ENCODE measurements at places on chromosomes 5 and 9.

DNA sequence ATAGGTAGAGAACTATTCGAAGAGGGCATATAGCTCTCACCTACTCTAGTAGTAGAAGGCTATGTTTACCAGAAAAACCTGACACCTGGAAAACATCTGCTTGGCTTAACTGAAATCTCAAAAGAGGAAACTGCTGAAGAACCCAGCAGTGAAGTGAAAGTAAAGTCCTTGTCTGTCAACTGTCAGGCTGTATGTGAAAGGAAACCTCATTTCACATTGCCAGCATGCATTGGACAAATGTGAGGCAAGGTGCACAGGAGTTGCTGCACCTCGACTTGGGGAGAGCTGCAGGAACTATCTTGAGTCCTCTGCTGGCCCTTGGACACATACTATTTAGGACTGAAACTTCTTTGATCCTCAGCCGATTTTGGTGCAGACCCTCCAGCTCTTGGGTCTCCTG is 53.3 kb downstream of the NREP start:
- no peak for DNase-seq

- no peak for DNase-seq
These were observed 62.9 kb upstream of the IL17B start for GRCh38 chr5:149441986-149442385.

DNA sequence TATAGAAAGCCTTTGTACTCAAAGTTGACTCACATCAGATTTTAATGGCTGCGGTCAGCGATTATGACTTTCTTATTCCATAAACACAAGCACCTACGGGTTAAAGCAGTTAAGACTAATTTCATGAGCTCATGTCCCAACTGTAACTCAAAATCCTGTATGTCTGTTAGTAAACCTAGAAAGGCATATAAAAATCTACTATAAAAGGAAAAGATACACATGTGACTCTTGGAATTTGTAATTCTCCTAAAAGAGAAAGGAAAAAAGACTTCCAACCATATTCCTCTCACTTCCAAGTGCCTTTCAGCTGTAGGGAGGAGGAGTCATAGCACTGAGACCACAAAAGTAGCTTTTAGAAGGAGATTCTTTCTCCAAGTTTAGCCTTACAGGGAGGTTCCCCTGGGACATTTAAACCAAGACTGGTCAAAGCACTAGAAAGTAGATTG is 129.1 kb downstream of the EBF1 start:
- DNase-seq, result no peak

DNA sequence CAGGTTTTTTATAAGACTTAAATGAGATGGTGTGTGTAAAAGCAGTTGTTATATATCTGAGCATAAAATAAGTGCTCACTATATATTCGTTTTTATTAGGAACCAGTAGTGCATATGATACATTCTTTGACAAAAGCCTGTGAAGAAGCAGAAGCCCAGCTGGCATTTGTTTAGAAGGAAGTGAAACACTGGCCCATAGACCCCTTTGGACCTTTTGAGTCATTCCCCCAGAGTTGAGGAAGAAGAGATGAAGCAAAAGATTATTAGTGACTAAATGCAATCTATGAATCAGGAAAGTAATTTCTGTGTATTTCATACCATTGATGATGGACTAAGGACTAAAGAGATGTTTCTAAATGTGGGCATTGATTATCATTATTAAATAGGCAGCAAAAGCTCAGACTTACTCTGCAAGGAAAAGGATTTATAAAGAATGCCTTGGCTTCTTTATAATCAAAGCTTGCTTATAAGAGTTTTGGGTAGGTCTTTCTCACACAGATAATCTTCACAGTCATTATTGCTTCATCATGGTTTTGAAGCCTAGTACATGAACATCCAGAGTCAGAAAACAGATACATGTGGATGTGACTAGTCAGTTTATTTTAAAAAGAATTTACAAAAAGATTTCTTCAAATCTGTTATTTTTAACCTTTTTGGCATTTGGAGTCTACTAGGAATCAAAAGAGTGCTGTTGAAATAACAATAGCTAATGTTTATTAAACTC is 16.9 kb upstream of the FER start:
- no peak for DNase-seq

DNA sequence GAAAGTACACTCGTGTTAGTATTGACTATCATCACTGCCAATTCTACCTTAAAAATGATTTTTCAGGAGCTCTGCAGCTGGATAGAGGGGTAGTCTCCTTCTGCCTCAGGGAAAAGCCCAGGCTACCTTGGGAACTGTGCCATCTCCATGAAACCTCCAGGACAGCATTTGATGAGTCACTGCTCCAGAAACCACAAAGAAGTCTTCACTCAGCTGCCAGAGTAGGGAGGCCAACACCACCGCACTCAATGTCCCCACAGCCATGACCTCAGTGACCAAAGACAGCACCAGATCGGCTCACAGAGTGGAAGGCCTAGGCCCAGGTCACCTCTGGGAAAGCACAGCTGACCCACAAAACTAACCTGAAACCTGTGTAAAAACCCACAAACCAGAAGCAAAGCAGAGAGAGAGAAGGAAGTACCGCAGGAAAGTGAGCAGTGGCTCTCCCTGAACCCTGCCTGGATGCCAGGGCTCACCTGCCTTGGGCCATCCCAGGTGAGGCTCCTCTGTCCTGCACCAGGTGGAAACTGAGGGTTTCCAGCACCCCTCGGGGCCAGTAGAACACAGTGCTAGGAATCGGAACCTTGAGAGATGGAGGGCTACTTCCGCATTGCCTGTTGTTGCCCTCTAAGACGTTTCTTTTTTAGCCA is 30.0 kb downstream of the S1PR3 start:
- DNase-seq, result no peak

GRCh38 chr9:133274236-133275104 is 531 bp downstream of the ABO start:
- DNase-seq, result no peak

DNA sequence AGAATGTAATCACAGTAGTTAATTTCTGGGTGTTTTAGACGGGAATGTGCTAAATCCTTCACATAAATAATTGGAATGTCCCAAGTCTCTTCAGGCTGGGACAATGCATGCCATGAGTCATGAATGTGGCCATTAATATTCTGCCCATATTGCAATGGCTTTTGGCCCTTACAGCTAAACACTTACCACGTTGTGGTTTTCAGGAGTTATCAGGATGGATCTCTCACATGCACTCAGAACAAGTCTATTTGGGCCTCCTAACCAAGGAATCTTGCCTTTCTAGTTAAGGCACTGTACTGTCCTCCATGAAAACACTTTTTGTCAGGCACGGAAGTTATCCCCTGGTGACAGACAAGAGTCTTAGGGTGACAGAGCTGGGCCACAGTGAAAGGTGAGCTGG is 32.7 kb downstream of the PKD2L2 start:
- DNase-seq, result no peak

DNA sequence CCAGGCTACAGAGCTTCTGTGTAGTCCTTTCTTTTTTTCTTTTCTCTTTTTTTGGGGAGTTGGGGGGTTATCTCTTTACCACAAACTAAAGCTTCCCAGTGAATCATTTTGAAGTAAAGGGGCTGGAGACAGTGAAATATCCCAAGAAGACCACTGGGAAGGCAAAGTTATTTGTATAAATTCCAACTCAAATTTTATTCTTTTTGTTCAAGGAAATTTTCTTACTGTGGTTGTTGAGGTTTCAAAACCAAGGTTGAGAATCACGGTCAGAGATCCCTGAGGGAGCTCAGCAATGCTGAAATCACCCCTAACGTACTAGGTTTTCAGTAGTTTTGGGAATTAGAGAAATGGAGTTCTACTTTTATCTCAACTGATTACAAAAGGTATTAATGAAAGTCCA is 175.7 kb downstream of the ARHGEF28 start:
- DNase-seq, result no peak

DNA sequence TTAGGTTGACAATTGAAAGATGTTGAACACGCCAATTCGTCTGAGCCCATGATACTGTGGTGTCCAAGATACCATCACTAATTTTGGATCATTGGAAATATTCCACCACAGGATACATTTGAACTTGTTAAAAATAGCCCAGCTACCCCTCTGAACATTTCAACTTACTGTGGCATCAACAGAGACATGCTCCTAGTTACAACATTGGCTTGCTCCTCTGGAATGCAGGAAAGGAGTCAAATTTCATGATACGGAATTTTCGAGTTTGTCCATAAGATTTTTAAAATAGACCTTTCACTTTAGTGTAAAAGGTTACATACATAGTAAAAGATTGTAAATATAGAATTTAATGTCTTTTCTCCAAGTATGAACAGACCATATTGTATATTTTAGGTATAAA is 12.8 kb downstream of the SEMA5A start:
- DNase-seq, result no peak

GRCh38 chr9:90921104-90921503 is 119.5 kb downstream of the SYK start:
- peak; percentile 2 for DNase-seq

GRCh38 chr5:174825587-174825986 is 101.2 kb downstream of the MSX2 start:
- no peak for DNase-seq

- no peak for DNase-seq
These were observed 20.4 kb downstream of the ANKS6 start for GRCh38 chr9:98775831-98776441.
